Activated CD4-positive, alpha-beta T cell treated with anti-CD3 and anti-CD28 coated beads, Interleukin-2, amount 50 U/mL, for 24 hours (primary cell): ENCODE measurements at places on chromosomes 7 and 10.

DNA sequence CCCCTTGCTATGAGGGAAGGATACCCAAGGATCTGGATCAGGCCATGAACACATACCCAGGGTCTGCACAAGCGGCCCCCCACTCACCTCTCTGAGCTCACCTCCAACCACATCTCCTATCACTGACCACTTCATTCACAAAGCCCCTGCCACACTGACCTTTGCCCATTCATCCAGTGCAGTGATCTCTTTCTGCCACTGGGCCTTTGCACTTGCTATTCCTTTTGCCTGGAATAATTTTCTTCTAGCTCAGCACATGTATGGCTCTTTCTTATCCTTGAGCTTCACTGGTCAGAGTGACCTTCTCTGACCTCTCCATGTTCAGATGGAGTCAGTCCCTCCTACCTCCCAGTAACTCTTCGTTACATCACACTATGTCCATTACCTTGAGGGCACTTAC lies 48.3 kb downstream of the ADRA2A start:
- no peak for DNase-seq

GRCh38 chr7:1810521-1810920 lies 140.4 kb downstream of the ELFN1 start:
- DNase-seq = no peak

DNA sequence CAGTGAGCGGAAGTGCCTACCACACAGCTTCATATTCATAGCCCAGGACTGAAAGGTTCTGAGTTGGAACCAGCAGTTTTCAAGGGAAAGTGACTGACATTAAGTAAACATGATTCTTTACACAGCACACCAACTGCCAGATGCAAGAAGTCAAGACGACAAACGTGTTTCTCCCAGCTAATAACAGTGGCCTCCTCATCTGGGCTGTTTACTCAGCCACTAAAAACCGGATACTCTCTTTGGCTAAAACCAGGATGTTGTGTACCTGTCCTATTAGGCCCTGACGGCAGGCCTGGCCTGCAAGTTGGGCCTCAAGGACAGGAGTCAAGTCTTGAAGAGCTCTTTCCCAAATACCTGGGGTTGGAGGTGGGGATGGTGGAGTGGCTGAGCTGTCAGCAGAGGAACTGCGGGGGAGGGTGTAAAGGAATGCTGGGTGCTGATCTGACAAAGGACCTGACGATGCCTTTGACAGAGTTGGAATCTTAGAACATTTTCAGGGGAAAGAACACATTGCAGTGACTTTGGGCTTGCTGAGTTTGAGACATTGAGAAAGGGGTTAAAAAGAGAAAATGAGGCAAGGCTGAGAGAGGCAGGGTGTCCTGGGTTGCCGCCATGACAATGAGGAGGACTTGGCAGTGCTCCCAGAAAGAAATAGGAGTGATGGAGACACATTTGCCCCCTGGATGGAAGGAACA lies 57.7 kb downstream of the STEAP1B start:
- no peak for DNase-seq

GRCh38 chr10:12614177-12614995 lies 265.0 kb downstream of the CAMK1D start:
- no peak for DNase-seq

GRCh38 chr7:139991269-139991666 lies 71.5 kb downstream of the PARP12 start:
- DNase-seq = no peak

DNA sequence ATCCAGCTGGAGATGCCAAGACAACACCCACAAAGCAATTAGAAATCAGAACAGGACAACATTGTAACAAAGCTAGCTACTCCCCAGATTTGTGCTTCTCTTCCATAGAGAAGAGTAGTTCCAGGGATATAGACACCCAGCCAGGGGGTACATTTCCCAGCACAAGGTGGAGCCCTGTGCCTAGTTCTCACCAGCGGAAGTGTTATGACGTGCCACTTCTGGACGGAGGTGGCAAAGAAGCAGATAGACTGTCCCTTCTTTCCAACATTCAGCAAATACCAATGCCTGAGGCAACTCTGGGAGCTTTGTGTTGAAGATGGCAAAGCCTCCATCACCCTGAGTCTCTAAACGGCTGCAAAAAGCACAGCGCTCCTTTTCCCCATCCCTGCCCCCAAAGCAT lies 23.4 kb upstream of the GSAP start:
- no peak for DNase-seq

- DNase-seq = no peak
Measured at GRCh38 chr10:130471486-130471885, 335.3 kb downstream of the GLRX3 start.

DNA sequence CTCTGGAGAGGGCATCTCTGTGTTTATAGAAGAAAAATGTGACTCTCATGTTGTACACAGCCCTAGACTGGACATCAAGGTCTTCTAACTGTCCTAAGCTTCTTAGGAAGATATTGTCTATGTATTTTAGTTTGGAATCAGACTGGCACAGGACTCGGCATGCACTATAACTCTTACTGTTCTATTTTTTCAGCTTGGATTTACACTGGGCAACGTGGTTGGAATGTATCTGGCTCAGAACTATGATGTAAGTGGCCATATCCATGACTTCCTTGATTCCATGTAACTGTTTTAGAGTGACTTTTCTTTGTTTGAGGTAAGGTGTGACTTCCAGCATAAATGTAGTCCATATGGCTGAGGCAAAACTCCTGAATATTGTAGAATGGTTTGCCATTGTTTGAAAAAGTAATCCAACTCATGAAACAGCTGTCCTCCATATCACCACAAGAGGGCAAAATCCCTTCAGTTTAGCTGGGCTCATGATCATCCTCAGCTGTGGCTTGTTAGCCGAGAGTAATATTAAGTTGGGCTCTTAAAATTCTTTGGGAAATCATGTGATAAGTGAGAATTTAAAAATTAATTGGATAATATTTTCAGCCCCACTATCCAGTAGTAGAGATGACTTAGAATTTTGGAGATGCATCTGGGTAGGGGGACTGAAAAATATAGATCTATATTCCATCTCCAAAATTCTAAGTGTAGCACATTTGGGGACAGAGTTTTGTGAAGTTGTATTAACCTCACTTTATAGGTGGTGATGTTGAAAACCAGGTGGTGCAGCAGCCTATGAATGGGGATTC lies 10.4 kb downstream of the STMP1 start:
- DNase-seq = no peak
